ENCODE measurements at places on chromosomes 3 and 15. TPM values are rescaled to one million over a fixed set of nuclear protein-coding genes. Genes with fewer than 3 reads are reported as not detected.

Gene GRIP2
- total RNA-seq, result 0.18 TPM

DNA sequence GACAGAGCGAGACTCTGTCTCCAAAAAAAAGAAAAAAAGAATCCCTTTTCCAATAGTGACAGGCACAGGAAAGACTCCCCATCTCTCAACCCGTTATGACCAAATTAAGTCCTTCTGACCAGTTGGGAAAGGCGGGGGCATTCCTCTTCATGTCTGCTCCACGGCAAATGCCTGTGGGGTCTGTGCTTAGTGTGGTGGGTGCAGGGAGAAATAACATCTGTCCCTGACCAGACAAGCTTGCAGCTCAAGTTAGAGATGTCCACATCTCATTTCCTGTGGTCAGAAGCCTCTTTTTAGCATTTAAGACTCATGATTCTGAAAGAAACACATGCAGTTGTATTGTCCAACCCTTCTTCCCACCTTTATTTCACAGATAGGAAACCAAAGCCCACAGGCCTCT is 16.2 kb downstream of the PLA1A start:
- no peak for DNase-seq

- DNase-seq, result no peak
Measured at GRCh38 chr3:14476583-14477265, 63.4 kb downstream of the GRIP2 start.

GRCh38 chr15:74790080-74790916 is 8.4 kb downstream of the CSK start:
- DNase-seq, result peak; percentile 92

- DNase-seq, result no peak
Measured at GRCh38 chr3:190323246-190323626, 990 bp upstream of the CLDN1 start.

Measured in osteocyte (in vitro differentiated cells).